ENCODE measurements at places on chromosomes 12 and 14.

- DNase-seq = no peak
Observed at GRCh38 chr12:113457185-113457584, 14.5 kb downstream of the LHX5 start.

DNA sequence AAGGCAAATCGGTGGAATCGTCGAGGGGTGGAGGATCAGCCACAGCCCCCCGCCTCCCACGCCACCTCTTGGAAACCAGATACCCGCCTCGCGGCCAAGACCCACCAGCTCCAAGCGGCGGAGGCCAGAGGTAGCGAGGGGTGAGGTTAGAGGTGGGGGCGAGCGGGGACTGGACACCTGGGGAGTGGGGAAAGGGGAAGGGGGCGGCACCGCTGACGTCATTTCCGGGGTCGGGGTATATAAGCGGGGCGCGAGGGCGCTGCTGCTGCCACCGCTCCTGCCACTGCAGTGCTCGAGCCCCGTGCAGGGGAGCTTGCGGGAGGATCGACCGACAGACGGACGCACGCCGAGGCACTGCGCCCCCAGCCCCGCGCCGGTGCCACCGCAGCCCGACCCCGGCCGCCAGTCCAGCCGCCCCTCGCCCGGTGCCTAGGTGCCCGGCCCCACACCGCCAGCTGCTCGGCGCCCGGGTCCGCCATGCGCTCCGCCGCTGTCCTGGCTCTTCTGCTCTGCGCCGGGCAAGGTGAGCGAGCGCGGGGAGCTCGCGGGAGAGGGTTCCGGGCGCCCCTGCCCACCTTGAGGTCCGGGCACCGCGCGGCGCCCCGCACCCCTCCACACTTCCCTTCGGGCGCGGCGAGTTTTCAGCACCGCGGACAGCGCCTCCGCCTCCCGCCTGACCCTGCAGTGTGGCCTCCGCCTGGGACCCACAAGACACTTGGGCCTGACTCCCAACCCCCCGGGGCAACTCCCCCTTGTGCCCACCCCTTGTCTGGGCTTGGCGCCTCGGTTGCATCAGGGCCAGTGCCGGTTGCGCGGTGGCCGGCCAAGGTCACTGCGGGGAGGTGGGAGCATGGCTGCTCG is at the start of gene CHGA:
Gene CHGA, plus strand, starts transcription at position 268 of the 861 bp plus-strand sequence. Its CDS starts 210 bp downstream, at position 478.
- no peak for DNase-seq

DNA sequence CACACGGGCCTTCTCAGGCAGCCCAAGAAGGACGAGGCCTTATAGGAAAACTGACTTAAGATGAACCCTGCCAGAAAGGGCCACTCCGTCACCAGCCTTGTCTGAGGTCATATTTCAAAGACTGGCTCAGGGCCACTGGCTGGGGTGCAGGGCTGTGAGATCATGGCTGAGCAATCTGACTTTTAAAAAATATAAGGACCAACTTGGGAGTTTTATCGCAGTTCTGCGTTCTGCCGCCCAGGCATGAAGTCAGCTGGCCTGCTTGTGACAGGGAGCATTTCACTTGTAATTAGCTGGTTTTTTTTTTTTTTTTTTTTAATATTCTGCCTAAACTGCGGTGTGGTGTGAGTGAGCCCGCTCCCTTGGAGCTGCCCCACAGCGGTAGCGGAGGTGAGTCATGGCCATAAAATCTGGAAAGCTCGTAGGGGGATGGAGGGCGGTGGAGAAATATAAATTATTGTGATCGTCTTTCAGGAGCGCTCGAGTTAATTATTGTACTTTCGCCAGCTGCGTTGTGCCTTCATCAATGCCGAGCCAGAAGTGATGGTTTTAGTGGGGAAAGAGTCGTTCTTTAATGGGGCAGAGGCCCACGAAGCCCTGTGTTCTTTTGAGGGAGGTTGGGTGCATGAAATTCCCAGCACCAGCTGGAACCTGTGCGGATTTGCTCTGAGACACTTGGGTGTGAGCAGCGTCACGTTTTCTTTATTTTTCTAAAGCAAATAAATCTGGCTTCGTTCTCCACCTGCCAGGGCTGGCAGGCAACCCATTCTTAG is 231.9 kb downstream of the C12orf75 start:
- DNase-seq = no peak

- no peak for DNase-seq
Observed at GRCh38 chr14:68230950-68231717, 411.6 kb downstream of the RAD51B start.

DNA sequence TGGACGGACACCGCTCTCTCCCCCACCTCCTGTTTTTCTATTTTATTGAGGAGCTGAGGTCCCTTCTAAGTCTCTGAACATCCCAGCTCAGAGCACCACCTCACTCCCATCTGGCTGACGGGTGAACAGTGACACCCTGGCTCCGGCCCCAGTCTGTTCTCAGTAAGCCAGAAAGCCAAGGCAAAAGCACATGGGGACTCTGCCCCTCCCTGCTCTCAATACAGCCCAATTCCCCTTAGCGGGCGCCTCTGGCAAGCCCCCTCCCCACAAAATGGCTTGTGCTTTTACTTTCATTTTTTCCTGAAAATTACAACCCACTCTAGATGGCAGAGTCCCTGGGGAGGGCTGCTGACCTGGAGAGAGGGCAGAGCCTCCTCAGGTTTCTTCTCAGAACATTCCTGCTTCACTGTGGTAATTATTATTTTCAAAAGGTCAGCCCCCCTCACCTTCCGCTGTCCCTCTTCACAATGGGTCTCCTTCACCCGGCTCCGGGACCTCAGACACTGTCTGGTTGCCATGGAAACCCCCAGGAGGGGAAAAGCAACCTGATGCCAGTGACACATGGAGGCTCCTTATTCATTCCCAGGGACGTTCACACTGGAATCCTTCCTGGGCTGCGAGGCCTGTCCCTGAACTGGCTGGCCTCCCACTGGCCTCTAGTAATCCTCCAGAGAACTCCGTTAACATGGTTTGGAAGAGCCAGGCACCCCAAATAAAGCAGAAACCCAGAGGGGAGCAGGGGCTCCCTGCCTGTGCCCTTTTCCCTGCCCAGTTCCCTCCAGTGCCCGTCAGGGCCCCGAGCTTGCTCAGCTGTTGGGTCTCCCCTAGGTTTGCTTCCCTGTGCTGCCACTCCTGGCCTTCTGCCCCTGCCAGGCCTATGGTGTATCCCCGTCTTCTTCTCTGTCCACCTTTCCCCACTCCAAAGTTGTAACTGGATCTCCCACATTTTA is 15.9 kb downstream of the COL2A1 start:
- no peak for DNase-seq

GRCh38 chr12:12404297-12404696 is 47.4 kb downstream of the BORCS5 start:
- DNase-seq = no peak

- no peak for DNase-seq
Observed at GRCh38 chr12:5210179-5210922, 166.7 kb downstream of the KCNA5 start.

DNA sequence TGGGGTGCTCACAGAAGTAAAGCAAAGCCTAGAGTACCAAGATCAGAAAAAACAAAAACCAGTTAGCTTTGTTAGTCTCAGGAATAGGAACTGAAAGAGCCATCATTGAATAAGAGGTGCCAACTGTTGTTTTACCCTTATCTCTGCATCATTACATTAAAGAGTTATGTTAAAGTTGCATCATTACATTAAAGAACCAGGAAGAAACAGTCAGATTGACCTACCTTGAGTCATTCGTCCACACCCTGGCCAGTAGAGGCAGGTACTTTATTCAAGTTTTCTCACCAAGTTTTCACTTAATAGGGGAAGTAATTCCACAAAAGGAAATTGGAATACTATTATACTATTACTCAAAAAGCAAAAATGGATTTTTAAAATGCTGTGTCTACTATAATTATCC is 121.7 kb upstream of the CNOT2 start:
- no peak for DNase-seq

- no peak for DNase-seq
Observed at GRCh38 chr12:60539592-60539991, 943.8 kb downstream of the SLC16A7 start.

GRCh38 chr12:34604227-34604626 is 581.9 kb downstream of the ALG10 start:
- peak; percentile 67 for DNase-seq

- no peak for DNase-seq
Observed at GRCh38 chr12:57539-57938, 9.0 kb upstream of the IQSEC3 start.

- DNase-seq = peak; percentile 88
Observed at GRCh38 chr12:2783936-2784600, 10.7 kb upstream of the FKBP4 start.

GRCh38 chr12:109451400-109451799 is 25.7 kb downstream of the KCTD10 start:
- no peak for DNase-seq

GRCh38 chr14:68624541-68625220 is 168.2 kb downstream of the ZFP36L1 start:
- DNase-seq = no peak

DNA sequence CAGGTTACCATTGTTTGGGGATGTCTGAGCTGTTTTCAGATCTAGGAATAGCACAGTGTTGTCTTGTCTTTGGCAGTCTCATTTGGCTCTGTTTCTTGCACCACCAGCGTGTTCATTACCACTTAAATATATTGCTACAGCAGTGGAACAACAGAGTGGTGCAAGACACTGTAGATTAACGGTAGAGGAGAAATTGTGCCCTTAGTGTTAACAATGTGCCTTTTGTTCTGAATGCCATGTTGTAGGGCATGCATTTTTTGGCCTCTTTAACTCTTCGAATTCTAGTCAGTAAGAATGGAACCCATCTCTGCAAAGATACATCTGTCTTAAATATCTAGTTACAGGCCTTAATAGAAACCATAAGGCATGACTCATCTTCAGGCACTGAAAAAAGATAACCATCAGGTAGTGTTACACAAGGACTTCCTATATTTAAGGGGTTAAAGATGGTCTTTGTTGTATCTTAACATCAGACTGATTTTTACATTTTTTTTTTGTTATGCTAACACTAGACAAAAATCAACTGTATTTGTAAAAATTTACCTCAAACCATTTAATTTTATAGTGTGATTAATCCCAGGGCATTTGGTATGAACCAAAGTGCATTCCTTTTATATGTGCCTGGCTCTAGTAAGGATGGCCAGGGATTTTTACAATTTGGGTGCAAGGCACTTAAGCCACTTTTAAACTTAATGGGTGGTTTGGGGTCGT is 12.9 kb downstream of the DYRK2 start:
- DNase-seq = no peak

GRCh38 chr14:63448841-63449240 is 94.3 kb downstream of the PPP2R5E start:
- DNase-seq = no peak

DNA sequence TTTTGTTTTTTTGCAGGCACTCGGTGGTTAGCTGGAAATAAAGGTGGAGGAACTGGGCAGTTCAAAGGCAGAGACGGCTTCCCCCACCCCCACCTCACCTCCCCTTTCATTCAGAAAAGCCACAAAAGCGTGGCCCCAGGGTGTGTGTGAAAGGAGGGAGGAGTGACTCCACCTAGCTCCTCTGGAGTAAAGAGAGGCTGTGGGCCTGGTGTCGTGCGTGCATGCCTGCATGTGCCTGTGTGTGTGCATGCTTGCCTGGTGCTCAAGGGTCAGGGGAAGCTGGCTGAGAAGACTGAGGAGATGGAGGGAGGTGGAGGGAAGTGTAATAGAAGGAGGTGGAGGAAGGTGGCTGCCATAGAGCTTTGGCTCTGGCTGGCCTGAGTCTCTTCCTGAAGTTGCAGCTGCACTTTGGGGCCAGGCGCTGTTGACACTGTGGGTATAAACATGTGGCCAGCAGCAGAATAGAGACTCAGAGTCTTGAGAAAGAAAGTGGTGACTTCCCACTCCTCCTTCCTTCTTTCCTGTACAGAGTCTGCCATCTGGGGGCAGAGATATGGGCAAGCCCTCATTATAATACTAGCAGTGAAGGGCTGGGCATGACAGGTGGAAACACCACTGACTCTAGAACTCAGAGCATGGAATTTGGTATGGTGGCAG is 36.9 kb upstream of the SINHCAF start:
- no peak for DNase-seq

DNA sequence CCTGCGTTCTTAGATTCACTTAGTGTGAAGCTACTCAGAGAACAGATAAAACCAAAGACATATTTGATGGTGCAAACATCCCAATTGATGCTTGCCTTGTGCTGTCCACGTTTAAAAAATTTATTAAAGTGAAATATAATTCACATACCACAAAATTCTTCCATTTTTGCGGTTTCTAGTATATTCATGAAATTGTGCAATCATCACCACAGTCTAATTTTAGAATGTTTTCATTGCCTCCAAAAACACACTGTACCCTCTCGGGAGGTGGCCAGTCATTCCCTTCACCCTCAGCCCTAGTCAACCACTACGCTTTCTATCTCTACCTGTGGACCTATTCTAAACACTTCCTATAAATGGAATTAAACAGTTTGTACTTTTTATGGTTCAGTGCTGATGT is 1109.2 kb downstream of the FLRT2 start:
- DNase-seq = no peak

DNA sequence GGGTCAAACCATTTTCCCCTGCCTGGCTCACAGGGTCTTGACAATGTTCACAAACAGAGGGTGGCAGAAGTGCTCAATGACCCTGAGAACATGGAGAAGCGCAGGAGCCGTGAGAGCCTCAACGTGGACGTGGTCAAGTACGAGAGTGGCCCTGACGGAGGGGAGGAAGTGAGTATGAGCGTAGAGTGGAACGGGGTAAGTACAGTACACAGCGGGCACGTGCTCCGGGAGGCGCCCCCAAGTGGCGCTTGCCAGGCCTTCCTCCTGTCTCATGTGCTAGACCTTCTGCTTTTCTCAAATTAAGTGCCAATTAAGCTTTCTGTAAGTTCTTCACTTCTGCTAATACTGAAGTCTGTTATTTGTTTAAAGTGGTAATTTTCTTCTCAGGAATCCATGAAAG is 35.9 kb downstream of the XRCC3 start:
- DNase-seq = no peak

Measured in mesenteric fat pad (tissue), 1 donor.